Right hindlimb (tissue), 1 donor: ENCODE measurements at places on chromosomes 3 and 15.

- DNase-seq, result no peak
Measured at GRCh38 chr3:127265581-127265981, 22.3 kb downstream of the PRR20G start.

- DNase-seq, result no peak
Measured at GRCh38 chr3:187812496-187812895, 67.2 kb upstream of the BCL6 start.

DNA sequence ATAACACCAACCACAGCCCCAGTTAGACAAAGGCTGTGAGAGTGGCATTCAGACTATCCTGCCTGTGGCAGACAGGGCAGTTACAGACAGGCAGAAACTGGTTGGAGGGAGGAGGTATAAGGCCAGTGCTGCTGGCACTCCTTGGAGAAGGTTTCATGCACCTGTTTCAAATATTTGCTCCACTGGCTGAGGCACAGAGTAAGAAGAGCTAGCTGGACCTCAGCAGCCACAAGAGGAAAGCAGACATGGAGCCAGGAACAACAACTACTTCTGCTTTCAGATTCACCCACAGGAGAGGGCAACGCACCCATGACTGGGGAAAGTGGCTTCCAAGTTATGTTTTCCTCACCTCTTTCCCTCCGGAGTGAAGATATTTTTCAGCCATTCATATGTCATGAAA lies 11.5 kb upstream of the PRKAR2A start:
- DNase-seq, result no peak

DNA sequence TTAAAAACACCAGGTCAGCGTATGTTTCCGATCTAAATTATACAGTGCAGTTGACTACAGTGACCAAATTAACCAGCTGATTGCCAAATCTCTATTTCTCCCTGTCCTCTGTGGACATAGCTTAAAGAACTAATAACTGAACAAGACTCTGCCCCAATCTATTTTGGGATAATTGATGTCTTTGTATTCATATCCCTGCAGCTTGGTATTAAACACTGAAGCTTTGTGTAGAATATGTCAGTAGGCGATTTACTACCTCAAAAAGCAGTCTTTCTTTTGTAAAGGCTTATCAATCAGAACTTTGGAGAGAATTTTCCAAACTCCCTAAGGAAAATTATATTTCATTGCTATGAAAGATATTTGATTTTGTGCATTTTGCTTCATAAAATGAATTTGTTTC lies 258.2 kb downstream of the SOX2 start:
- DNase-seq, result no peak

DNA sequence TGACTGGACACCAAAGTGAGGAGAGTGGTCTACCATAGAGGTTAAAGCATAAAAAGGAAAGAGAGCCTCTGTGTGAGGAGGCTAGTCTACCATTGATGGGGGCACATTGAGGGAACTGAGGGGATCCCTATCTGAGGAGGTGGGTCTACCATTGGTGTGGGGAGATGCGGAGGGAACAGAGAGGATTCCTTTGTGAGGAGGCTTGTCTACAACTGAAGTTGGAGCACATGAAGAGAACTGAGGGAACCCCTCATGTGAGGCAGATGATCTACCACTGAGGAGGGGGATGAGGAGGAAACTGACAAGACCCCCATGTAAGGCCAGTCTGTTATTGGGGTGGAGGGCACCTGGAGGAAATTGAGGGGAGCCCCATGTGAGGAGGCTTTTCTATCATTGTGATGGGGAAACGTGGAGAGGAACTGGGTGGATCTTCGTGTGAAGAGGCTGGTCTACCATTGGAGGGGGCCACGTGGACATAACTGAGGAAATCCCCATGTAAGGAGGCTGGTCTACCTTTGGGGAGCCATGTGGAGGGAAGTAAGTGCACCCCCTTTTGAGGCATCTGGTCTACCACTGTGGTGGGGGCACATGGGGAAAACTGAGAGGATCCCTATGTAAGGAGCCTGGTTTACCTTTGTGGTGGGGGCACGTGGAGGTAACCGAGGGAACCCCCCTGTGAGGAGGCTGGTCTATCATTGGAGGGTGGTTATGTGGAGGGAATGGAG lies 160.1 kb downstream of the FBLN2 start:
- DNase-seq, result no peak

DNA sequence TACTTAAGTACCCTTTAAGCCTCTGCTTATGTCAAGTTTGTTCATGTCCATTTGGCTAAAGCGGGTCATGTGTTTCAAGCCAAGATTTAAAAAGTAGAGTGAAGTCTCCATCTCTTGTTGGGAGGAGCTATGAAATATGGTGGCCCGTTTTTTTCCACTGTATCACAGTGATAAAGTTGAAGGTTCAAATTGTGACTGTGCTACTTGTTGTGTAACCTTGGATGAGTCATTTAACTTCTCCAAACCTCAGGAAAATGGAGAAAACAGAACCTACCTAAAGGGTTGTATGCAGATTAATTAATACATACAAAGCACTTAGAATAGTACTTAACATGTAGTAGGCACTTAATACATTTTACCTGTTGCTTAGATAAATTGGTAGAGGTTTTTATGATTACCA lies 43.4 kb downstream of the SNAPC5 start:
- DNase-seq, result no peak

- no peak for DNase-seq
Measured at GRCh38 chr3:178560759-178561158, 24.5 kb downstream of the KCNMB2 start.

- DNase-seq, result no peak
Measured at GRCh38 chr3:140359233-140359995, 318.4 kb upstream of the TRIM42 start.

DNA sequence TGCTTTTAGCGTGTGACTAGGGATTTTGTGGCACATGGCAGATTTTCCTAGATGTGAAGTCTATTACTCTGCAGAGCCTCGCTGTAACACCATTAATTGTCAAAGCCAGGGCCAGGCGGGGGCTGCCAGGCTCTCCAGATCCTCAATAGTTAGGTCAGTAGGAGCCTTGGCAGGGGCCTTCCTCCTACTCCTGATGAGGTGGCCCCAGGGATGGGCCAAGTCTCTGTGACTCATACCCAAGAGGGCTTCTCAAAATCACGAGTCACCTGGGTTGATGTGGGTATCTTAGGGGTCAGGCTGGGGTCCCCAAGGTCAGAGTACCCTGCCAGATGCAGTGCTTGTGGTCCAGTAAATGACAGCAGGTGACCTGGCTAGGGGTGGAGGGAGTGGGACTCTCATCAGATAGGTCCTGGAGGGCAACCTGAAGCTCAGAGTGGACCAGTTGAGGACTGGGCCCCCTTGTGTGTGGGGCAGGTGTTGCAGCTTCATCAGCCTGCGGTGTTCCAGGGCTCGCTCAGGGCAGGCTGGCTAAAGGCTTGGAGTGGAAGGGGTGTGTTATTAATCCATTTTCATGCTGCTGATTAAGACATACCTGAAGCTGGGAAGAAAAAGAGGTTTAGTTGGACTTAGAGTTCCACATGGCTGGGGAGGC lies 88.5 kb upstream of the MYZAP start:
- no peak for DNase-seq

DNA sequence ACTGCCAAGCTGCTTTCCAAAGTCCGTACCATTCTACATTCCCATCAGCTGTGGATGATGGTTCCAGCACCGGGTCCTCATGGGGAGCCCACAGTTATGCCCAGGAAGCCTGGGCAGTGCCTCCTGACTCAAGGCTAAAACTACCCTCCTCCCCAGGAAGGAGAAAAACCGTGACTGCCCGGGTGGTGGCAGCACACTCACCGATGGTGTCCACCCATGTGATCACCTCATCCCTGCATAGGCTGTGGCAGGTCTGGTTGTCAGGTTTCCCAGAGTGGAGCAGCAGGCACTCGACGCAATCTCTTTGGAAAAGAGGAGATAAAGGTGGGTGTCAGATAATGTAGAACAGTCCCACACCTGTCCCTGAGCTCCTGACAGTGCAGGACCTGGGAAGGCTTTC lies 38.6 kb downstream of the UMPS start:
- DNase-seq, result no peak
